Tongue (tissue), 3 donors: ENCODE measurements at places on chromosomes 16 and 17.
A peak's percentile ranks its signal among the peaks of the same experiment; 100 is the strongest.

DNA sequence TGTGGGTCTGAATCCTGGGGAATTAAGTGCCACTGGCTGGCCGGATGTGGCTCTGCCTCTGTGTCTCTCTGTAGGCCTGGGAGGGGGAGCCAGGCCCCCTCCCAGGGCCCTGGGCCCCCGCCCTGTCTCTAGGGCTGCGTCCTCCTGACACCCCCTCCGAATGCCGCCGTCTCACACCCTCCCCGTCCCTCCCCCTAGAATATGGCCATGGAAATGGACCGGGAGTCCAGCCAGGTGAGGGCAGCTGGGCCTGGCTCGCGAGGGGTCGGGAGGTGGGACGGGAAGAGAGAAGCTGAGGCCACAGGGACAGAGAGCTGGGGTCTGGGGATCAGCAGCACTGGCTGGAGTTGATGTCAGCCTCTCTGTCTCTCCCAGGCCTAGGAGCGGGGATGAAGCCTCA lies 16.1 kb upstream of the PKMYT1 start:
- DNase-seq = no peak

DNA sequence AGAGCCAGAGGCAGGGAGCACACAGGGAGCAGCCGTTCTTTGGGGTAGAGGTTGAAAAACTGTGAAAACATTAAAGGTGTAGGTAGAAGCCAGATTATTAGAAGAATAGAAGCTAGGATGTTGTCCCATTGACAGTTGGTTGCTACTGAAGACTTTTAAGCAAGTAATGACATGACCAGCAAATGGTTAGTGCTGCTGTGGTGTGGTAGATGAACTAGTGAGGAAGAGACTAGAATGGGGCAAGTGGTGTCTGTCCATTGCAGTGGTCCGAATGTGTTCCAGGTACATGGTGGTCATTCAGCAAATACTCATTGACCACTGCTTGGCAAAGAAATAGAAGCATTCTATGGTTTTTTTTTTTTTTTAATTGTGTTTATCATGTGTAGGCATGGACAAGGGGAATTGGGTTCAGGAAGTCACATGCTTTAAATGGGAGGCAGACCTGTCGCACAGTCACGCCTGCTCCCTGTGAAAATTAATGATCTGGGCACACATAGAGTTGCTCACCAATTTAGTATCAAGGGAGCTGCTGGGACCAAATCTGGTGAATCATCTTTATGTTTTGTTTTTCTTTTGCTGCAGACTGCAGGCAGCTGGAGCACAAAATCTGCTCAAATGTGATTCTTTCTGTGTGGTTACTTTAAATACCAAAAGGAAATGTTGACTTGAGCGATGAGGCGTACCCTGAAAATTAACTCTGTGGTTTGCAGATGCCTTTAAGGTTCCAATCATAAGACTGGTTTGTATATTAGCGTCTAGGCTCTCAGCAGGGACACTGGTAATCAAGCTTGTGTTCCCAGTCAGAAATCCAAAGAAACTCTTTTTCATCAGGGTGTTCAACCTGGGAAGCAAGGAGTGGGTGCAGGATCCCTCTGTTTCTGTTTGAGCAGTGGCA lies 30.7 kb downstream of the YPEL2 start:
- no peak for DNase-seq

- DNase-seq = peak; percentile 47
Measured at GRCh38 chr17:42111871-42112551, 503 bp downstream of the DHX58 start.

DNA sequence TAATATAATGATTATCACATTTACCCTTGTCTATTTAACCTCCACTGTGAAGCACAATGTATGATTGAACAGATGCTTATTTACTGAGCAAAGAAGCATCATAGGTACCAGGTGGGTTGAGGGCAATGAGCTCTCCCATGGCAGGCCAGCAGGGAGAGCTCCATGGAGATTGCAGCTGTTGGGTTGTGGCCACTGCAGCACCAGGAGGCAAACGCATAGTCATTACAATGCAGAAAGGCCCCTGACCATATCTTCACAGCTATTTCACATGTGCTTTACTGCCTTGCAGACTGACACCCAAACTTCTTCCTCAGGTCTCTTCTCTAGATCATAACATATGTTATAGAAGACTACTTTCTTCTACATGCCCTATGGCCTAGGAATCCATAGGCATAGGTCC lies 75.0 kb downstream of the MMD start:
- DNase-seq = no peak

DNA sequence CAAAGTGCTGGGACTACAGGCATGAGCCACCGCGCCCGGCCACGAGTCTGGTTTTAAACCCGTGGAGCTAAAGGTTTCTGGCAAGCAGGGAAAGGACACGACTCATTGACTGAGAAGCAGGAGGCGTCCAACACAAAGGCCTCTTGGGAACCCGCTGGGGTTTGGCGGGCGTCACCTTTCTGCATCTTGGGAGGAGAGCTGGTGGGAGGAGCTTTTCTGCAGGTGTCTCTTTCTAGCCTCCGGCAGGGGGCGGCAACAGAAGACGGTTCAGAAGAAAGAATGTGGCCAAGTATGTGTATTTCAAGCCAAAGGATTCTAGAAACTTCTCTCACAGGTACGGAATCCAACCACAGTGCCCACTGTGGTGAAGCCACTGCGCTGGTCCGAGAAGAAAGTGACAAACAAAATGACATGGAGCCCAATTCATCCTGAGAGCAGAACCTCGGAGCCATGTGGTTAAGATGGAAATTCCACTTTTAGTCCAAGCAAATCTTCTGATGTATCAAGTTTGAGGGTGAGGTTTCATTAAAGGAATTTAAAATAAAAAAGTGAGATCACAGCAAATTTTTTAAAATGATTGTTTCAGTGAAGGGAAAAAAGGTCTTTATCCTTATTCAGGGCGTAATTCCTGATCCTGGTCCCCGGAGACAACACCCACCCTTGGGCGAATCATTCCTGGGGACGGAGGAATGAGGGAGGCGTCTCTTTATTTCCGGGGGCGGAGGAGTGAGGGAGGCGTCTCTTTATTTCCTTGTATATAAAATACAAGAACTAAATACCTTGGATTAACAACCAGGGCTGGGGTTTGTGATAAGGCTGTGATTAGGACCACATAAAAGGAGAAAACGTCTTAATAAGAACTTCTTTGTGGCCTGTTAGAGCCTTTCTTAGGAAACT lies 97.6 kb downstream of the MRM3 start:
- DNase-seq = peak; percentile 82

DNA sequence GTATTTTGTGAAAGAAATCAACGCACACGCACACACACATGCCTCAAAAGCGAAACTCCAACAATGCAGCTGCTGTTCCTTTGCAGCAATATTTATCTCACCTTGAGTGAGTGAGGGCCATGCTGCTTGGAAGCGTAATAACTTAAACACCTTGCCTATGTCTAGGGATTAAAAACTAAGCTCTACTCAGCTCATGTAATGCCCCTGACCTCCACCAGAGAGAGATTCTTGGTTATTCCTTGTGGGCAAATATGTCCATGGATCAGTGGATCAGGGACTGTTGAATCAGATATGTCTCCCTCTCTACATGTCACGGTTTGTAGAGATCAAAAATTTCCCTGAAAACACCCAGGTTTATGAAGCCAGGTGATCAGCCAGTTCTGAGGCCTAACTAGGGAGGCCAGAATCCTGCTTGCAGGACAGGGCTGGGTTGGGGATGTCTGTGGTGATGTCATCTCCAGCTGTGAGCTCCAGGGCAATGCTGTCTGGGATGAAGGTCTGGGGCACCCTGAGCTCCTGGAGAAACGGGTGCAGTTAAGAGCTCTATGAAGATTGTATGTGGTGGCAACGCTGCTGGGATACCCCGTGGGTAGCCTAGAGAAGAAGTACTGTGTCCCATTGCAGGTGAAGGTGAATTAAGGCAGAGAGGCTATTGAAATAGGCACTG lies 149.4 kb downstream of the KCNJ12 start:
- DNase-seq = no peak

DNA sequence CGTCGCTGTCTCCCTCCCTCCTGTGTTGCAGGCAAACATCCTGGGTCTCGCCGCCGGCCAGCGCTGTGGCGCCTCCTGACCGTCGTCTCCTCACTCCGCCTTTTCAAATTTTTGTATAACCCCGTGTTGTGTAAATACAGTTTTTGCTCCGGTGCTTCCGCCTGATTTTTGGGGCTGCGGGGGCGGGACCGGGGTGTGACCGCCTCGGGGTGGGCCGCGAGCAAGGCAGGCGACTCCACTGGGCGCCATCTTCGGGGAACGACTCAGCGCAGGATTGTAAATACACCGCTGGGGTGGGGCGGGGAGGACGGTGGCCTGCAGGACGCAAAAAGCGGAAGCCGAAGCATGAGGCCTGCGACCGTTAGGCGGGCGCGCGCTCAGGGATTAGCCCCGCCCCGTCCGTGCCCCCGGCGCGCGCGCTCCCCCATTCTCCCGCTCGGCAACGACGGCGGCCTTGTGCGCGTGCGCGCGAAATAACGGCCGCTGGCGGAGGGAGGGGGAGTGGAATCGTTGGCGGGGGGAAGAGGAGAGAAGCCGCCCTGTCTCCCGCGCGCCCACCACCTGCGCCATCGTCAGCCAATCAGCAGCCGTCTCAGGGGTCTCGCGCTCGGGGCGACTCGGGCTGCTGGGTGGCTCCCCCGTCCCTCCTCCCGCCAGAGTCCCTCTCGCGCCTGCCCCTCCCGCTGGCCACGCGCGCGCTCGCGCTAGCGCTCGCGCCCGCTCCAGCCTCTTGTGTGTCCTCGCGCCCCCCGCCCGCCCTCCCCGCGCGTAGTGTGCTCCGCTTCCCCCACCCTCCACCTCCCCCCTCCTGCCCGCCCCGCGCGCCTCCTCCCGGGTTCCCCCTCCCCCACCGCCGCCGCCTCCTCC lies 864 bp upstream of the MAZ start:
- peak; percentile 99 for DNase-seq

GRCh38 chr17:9792181-9792840 lies 919 bp upstream of the DHRS7C start:
- no peak for DNase-seq

DNA sequence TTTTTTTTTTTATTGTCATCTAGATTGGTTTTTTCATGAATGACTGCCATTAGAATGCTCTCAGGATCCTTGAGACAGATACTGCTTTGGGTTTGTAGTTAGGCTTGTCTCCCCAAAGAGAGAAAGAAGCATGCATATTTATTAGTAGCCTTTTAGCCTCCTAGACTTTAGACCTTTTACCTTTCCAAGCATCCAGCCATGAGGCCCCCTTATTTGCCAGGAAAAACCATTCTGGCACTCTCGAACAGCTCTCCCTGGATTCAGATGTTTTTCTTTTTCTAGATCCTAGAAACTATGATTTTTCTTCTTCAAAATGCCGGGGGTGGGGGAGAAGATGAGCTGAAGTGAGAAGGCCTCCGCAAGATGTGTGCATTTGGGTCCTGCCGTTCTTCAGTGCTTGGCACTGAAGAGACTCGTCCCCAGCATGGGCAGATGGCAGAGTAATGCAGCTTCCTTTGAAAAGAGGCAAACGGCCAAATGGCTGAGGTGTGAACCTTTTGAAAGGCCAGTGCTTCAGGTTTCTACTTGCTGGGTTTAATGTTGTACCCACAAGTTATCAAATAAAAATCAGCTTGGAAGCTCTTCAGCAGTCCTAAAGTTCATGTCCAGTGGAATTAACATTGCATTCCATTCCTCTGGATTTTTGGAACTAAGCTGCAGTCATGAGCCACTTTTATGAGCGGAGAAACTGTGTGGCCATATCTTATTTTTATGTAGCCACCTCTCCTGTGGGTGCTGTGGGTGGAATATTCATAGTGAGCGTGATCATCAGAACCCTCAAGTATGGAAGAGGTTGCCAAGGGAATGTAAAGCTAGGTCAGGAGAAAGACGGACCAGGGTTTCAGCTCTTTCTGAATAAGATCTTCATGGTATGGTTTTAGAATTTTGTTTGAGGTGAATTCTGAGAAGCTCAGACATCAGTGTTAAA lies 7.2 kb downstream of the SOCS7 start:
- DNase-seq = no peak

DNA sequence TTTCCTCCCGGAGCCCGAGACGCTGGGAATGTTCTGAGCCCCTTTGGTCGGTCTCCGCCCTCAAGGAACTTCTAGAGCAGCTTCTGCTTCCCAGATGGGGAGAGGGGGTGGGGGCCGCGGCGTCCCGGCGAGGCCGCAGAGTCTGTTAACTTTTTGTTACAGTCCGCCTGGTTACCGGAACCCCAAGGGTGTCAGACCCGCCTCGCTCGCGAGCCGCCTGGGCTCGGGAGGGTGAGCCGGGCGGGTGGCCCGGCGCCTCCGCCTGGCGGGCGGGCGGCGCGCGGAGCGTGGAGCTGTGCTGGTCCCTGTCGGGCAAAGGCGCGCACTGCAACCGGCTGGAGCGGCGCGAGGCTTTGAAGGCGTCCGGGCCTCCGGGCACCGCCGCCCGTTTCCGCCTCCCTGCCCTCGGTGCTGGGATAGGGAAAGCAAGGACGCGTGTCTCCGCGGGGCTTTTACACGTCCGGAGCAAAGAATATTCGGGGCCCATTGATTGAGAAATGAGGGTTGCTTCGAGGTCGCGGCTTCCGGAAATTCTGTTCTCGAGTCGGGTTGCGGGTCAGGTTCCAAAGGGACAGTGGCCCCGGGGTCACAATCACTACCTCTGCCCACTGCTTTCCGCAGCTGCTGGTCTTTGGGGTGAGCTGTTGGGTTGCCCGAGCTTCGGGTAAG lies 1.7 kb downstream of the HS3ST3B1 start:
- DNase-seq = peak; percentile 91

- DNase-seq = peak; percentile 82
Measured at GRCh38 chr17:29292071-29292991, 1.6 kb downstream of the NUFIP2 start.

- peak; percentile 80 for DNase-seq
Measured at GRCh38 chr17:9937241-9937761, 32.2 kb upstream of the RCVRN start.

DNA sequence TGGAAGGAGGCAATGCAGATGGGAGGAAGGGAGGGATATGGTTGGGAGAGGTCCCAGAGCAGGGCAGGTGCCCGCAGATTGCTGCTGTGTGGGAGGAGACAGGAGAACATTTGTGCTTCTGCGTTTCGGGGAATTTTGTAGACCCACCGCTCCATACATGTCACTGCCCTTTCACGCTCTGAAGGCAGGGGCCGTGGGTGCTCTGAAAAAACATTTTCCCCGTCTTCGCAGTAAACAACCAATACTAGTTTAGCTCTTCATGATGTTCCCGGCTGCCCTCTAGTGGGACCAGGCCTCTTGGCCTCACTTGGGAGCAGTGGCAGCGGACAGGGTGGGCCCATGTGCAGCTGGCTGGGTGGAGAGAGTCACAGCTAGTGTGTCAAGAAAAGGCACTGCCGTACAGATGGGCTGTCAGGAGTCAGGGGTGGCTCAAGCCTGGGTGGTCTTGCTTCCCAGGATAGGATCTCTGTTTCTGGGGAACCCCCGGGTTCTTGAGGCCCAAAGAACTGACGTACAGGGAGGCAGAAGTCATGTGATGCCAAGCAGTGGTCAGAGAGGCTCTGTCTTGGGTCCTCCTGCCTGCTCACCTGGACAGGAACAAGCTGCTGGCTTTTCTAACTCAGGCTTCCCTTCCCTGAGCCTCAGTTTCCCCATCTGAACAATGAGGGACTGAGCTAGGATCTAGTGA lies 46.5 kb upstream of the CPNE2 start:
- peak; percentile 90 for DNase-seq
